ENCODE measurements at places on chromosomes 16 and 17.
A peak's percentile ranks its signal among the peaks of the same experiment; 100 is the strongest.

DNA sequence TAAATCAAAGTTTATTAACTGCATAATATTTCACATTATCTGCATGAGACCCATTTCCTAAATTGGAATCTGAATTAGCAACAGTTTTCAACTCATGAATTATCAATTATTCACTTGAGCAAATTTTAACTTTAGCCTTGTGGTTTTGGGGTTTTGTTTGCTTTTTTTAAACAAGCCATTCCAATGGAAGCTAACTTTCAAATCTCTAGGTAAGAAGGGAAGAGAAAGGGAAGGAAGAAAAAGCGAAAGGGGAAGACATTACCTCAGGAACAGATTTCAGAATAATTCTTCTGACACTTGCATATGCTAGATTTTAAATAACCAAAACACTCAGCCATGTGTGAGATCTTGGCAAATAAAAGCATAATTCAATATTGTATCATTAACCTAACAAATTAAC lies 102.7 kb downstream of the CA4 start:
- DNase-seq = no peak

DNA sequence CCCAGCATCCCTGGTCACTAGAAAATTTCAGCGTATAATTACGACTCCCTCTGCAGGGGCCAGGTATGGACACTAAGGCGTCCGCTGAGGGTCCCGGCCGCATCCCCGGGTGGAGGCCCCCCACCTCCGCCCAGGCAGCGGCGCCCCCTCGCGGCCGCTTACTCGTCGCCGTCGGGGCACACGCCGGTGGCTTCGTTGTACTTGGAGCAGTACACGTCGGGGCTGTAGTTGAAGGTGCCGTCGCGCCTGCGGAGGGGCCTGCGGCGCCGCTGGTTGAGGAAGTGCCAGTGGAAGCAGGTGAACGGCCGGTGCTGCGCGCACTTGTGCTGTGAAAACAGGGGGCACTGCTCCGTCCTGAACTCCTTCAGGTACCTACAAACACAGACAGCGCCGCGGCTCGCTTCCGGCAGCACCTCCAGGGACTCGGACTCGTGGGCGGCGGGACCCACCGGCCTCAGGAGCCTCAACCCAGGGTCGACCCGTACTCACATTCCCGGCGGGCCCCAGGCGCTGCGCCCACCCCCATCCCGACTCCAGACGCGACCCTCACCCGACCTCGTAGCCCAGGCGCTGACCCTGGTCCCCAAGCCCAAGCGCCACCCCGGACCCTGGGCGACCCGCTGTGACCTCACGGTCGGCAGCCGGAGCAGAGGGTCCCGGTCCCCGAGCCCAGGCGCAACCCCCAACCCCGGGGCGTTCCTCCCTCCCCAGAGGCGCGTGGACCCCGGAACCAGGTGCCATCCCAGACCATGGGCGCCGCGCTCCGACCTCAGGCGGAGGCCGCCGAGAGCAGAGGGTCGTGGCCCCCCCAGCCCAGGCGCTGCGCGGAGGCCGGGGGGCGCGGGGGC lies 596 bp downstream of the UNKL start:
- no peak for DNase-seq

DNA sequence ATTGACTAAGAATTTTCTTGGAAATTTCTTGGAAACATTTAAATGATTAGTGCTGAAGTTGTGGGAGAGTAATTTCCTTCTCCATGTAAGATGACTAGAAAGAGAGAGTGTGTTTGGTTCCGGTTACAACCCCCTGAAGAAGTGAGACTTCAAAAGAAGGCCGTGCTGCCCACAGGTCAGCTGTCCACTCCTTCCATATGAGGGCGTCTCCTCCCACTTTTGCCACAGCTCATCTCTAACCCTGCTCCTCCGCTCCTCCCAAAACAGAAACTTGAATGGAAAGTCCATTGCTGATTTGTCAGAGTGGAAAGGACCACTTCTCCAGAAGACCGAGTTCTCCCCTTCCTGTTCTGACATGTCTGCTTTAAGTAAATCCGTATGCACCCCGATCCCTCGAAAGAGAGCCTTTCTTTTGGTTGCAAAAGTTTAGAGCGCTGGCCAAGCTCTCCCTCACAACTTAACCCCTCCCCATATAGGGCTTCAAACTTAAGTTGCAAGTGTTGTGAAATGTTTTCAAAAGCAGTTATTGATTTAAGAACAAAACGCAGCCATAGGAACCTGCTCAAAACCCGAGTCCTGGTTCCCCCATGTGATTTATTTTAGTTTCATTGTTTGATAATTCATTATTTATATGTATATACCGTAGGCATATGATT lies 129.5 kb downstream of the SOCS1 start:
- no peak for DNase-seq

- no peak for DNase-seq
Observed at GRCh38 chr16:13029786-13030185, 128.4 kb downstream of the SHISA9 start.

- DNase-seq = no peak
Observed at GRCh38 chr17:67503739-67504138, 126.7 kb downstream of the PITPNC1 start.

DNA sequence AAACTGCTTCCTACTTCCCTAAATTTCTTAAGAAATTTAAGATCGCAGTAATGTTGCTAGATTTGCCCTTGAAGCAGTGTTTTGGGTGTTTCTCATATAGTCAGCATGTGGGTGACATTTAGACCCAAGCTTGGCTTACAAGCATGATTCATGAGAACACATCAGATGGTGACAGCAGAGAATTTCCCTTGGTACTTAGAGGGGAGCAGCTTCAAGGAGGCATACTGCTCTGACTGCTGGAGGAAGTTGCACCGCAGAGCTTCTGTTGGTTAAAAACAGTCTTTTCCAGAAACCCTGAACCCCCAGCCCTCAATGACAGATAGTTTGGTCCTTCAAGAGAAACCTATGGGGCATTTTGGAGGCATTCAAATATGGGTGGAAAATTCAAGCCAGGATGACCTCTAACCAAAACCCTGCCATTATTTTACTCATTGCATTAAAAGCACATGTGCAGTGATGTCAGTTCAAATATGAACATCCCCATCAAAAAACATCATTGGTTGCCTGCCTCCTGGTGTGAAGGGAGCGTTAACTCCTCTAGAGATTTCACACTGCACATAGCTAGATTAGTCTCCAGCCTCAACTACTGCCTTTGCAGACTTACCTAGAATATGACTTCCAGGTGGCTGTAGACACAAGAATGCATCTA lies 201.5 kb upstream of the CACNG5 start:
- DNase-seq = no peak

- no peak for DNase-seq
Observed at GRCh38 chr16:81313701-81314602, 810 bp upstream of the GAN start.

DNA sequence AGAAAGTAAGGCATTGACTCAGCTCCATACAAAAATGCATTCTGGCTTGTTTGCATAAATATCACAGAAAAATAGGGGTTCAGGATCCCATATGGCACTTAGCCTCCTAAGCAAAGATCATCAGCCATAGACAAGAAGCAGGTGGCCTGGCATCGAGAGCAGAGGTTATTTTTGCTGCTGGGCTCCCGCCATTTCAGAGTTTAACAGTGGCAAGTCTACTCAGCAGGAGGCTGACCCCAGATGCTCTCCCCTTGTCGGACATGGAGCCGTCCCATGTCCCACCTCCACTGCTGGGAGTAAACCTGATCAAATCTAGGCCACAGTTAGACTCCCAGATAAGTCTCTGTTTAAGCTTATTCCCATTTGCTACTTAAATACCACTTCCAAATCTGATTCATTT lies 269.1 kb downstream of the FTO start:
- no peak for DNase-seq

GRCh38 chr17:7440113-7440833 lies 961 bp downstream of the FGF11 start:
- no peak for DNase-seq

DNA sequence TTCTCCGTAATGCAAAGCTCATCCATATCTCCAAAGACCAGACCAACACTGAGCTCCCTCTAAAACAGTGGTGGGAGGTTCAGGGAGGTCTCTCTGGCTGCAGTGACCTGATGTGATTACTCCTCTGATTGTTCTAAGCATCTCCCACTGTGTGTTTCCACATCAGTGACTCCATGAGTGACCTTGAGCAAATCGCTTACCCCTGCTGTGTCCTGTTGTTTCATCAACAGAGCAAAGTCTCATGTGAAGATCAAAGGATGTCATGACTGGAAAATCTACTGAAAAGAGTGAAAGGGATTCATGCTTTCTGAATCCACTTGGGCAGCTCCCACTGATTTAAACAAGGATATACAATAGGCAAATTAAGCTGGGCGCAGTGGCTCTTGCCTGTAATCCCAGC lies 352.9 kb downstream of the TMEM114 start:
- no peak for DNase-seq

DNA sequence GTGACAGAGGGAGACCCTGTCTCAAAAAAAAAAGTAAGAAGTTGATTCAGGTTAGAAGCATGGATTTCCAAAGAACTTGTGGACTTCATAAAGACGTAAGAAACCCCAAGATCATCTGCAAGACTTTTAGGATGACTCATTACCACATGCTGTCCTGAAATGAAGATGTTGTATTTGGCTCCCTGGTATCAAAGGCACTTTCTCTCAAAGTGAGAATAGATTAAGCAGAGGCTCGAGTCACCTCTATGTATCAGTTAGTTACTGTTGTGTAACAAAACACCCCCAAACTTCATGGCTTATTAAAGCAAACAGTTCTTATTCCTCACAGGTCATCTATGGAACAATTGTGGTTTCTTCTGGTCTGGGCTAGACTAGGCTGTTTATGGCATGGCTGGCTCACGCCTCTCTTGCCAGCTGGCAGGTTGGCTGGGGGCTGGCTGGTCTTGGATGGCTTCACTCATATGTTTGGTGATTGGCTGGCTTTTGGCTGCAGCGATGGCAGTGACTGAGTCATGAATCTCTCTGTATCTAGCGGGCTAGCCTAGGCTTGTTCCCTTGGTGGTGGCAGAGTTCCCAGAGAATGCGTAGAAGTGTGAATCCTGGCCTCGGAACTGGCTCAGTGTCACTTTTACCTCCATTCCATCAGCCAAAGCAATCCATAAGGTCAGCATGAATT lies 60.4 kb upstream of the MSI2 start:
- no peak for DNase-seq

DNA sequence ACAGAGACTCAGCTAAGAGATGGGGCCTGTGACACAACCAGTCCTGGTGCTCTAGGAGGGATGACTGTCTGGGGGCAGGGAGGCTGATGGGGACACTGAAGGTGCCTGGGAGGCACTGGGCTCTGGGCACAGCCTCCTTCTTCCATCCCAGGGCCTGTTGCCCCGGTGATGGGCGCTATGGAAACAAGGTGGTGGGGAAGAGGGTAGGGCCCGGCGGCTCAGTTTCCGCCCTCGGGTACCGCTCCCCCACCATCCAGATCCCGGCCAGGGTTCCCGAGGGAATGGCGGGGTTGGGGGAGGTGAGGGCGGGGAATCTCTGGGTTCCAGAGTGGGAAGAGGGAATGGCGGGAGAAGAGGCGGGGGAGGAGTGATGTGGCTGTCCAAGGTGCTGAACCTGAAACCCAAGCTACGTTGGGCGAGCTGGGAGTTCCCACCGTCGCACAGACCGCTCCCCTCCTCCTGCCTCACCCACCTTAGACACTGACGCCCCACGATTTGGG lies 981 bp downstream of the KCNH4 start:
- peak; percentile 12 for DNase-seq

- DNase-seq = no peak
Observed at GRCh38 chr16:90083139-90083538, 6.0 kb upstream of the PRDM7 start.

DNA sequence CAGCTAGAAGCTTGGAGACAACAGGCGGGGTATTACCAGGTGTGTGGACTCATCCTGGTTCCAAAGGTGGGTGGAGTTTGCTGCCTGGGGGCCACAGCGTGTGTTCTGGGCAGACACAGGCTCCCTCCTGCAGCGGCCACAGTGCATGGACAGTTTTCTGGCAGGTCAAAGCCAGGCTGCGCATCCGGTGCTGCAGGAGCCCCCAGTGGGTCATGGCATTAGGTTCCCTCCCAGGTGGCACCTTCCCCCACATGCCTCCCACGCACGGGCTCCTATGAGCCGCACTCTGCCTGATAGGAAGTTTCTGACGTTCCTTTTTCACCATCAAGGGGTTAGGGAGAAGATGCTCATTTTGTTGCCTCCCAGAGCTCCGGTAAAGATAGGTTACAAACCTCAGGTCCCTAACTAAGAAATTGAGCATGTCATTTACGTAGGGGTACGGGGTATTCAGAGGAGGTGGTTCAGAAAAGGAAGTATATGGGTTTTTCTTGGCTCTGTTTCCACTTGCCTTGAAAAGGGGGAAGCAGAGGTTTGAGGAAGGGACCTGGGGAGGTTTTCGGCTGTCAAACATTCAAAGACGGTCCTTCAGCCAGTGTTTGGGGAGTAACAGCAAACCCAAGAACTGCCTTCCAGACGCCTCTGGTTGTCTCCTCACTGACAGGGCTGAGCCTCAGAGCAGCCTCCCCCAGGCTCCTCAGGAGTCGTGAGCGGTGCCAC lies 32.7 kb upstream of the NAT9 start:
- no peak for DNase-seq

GRCh38 chr17:71649941-71650350 lies 470.9 kb upstream of the SOX9 start:
- no peak for DNase-seq

DNA sequence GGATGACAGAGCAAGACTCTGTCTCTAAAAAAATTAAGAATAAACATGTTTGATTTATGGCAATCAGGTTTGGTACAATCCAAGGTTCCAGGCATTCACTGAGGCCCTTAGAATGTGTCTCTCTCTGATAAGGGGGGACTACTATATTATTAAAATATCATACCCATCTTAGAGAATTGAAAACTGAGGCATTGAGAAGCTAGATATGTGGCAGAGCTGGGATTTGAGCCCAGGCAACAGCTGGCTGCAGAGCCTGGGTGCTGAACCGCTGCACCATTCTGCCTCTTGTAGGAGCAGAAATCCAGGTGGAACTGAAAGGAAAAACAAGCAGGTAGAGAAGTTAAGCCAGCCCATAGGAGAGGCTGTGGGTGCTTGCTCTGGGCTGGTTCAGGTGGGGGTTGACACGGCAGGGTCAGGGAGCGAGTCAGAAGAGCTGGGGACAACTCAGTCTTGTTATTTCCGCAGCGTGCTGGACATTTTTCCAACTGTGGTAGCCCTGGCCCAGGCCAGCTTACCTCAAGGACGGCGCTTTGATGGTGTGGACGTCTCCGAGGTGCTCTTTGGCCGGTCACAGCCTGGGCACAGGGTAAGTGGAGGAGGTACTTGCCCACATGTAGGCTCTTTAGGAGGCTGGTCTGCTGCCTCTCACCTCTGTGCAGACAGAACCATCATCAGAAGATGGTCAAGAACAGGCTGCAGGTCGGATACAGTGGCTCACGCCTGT lies 62.5 kb downstream of the WIPI1 start:
- no peak for DNase-seq

GRCh38 chr16:2749936-2750335 lies 2.5 kb upstream of the SRRM2 start:
- no peak for DNase-seq
